ENCODE measurements at places on chromosomes 7 and 10.

DNA sequence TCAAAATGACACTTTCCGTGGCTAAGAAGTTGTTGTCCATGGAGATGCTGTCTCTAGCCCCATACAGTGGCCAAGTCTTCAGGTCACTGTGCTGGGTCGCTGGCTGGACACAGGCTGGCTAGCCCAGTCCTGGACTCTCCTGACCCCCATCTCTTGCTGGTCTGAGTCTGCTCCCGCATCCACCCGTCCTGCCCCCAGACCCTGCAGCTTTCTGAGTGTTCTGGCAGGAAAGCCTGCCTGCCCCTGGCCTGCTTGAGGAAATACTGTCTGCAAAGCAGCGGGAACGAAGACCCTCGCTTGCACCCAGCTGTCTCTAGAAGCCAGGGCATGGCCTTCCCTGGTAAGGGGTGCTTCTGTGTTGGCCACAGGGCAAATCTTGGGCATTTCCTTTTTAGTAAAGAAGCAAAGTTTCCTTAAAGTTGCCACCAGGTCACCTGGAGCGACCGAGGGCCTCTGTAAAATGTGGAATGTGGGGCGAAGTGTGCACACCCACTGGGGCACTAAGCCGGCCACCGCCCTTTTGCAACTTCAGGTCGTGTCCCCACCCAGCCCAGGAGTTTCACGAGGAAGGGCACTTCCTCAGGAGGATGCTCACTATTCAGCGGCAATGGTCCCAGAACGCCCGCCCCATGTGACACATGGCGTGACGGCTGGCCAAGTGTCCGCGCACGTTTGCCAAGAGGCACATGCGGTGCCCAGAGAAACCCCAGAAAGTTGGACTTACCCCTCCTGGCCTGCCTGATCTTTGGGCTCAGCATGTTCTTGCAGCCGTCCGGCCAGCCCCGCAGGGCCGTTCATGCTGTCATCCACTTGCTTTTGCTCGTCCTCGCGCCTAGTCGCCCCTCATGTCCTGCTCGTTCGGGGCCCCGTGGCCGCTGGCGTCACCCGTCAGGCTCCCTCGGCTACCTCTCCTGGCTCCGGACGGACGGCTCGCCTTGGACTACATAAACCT lies 558 bp downstream of the ARHGAP22 start:
- no peak for DNase-seq

GRCh38 chr10:12980102-12980661 lies 21.3 kb downstream of the CCDC3 start:
- DNase-seq: no peak

DNA sequence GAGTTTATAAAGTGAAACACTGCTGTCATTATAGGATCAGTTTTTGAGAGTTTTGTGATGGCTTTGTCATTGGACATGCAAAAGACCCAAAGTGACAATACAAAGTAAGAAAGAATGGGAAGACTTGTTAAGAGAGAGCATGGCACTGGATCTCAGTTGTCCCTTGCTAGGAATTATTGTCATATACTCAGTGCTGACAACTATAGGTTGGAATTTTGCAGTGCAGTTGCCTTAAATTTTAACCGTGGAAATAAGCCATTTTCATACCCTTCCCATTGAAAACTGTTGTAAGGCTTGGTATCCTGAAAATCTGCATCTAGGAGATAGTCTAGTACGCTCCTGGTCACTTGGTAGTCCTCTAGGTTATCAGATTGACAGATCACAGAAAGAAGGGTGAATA lies 1156.7 kb downstream of the GATA3 start:
- no peak for DNase-seq

- no peak for DNase-seq
Observed at GRCh38 chr7:123819001-123819400, 26.0 kb upstream of the HYAL4 start.

GRCh38 chr10:117960345-117960935 lies 86.3 kb downstream of the RAB11FIP2 start:
- DNase-seq: no peak

DNA sequence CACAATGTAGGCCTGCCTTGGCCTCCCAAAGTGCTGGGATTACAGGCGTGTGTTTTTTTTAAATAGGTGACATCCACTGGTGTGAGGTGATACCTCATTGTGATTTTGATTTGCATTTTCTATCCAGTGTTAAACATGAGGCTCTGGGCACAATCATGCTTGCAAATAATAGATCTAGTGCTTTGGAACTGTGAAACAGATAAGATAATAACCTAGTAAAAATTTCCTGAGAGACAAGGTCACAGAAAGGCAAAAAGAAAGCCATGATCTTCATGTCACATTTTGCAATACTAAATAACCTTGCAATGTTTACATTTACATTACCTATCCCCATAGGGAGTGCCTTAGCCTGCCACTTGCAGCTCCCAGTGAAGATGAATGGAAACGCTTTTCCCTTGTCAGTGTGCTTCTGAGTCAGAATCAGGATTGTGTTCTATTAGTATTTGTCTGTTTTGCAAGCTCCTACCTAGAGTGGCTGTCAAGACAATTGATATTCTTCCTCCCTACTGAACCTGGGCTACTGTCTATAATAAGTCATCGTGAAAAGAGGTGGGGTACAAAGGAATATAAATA lies 256.5 kb downstream of the PHTF2 start:
- no peak for DNase-seq

- no peak for DNase-seq
Observed at GRCh38 chr10:16519908-16520861, 1.5 kb downstream of the C1QL3 start.

- DNase-seq: peak; percentile 9
Observed at GRCh38 chr7:88344956-88345832, 38.5 kb upstream of the STEAP4 start.

GRCh38 chr10:93947524-93947923 lies 46.2 kb upstream of the PLCE1 start:
- DNase-seq: no peak

DNA sequence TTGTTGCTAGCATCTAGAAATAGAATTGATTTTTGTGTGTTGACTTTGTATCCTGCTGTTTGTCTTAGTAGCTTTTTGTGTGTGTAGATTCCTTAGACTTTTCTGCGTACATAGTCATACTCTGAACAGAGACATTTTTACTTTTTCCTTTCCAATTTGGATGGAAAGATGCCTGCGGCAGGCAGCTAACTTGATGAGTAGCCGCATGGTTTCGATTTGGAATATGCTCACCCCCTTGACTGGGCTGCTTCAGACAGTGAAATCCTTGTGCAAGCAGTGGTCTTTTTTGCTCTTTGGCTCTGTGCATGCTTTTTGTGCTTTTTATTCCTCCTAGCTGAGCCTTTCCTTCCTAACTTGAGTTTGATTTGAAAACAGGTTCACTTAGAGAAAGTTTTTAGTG lies 71.8 kb downstream of the HHEX start:
- DNase-seq: no peak

- DNase-seq: no peak
Observed at GRCh38 chr10:113007343-113007771, 57.3 kb downstream of the TCF7L2 start.

- DNase-seq: no peak
Observed at GRCh38 chr10:24240041-24240751, 31.3 kb downstream of the KIAA1217 start.

DNA sequence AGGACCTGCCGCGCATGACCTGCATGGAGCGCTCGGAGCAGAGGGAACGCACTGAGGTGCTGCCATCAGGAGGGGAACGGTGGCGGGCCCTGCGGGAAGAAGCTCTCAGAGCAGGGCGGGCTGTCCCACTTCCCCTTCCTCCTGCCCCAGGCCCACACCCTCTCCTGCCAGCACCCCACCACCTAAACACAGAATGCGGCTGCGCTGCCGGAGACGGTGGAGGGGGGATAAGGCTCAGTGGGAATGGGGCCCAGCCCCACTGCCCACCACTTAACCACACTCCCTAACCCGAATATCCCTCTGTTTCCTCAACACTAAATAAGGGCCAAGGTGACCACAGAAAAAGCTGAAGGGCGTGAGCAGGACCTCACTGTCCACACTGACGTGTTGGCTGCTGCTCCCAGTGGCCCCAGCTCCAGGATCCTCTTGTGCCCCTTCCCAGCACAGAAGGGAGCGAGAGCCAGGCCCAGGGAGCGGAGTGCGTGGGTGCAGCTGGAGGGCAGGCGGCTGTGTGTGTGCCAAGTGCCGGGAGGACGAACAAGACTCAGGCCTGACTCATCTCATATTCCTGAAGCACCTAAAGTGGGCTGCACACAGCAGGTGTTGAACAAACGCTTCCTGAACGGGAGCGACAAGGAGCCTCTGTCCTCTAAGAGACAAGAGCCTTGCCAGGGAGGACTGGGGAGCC lies 116.8 kb downstream of the MAD1L1 start:
- DNase-seq: no peak

- DNase-seq: no peak
Observed at GRCh38 chr7:156116514-156117215, 304.4 kb upstream of the SHH start.

GRCh38 chr7:21300692-21301091 lies 127.2 kb upstream of the SP4 start:
- no peak for DNase-seq

DNA sequence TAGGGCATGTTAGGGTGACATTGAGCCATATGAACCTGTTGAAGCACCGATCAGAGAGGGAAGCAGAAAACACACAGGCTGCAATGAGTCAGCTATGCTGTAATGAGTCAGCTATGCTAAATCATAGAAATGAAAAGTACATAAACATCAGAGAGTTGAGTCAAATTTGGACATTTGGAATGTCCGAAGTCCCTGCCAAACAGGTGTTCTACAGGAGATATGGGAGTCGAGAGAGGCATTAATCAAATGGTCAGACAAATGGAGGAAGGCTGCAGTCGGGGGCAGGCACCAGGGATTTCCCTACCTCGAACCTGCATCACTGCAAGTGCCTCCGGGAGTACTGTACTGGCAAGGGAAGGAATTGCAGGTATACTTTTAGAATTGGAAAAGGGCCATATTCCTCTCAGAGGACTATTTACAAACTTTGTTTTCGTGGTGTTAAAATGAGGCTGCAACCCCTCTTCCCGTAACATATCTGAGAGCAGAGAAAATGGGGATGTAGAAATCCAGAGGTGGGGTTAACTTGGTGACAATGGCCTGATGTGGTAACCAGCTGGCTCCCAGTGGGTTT lies 8.8 kb upstream of the ZC3HAV1 start:
- DNase-seq: no peak

DNA sequence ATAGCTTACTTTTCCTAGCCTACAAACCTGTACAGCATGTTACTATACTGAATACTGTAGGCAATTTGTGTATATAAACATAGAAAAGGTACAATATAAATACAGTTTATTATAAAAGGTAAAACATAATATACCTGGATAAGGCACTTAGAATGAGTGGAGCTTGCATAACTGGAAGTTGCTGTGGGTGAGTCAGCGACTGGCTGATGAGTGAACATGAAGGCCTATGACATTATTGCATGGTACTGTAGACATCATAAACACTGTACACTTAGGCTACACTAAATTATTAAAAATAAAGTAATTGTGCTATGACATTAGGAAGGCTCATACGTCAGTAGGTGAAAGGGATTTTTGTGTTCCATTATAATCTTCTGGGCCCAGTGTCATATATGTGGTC lies 228.8 kb downstream of the HDAC9 start:
- no peak for DNase-seq

DNA sequence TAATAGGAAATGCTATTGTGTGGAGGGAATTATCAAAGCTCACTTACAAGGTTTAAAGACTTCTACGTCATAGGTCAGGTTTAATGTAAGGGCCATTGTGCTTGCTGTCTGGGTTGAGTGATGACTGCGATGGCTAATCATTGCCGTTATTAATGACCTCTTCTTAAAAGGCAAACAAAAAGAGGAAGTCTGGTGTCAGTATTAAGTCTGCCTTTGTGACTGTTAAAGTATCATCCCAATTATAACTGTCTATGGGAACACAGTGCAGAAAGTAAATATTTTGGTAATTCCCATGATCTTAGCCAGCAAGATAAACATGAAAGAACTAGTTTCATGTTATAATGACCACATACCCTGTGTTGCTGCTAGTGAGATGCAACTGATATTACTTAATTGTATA lies 382.4 kb downstream of the BBS9 start:
- DNase-seq: no peak

DNA sequence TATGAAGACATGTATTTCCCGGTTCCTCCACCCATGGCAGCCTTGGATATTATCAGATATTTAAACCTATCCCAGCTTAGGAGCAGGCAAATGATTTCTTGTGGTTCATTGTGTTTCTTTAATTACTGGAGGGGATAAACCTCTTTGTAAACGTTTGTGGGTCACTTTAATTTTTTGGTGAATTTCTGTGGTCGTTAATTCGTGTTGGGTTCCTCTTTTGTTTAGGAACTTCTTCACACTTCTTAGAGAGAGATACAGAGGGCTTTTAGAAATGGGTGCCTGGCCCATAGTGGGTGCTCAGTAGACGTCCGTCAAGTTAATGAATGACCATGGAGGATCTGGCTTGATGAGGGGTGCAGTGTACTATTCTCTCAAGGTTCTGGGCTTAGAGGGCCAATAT lies 27.2 kb upstream of the NUB1 start:
- DNase-seq: no peak

DNA sequence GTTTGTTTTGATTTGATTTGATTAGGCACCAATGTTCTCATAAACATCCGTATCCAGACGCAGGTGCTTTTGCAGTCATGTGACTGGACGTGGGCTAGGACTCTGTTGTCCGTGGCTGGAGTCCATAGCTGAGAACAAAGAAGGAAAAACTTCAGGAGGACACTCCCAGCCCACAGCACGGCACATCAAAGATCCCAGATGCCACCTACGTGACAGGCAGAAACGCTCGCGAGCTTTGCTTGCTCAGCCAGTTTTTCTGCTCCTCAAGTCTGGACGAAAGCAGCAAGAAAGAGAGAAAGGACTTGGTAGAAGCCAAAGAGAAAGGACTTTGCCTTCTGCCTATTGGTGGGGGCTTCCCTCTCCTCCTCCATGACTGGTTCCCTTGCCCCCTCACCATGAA lies 6.9 kb upstream of the ZKSCAN1 start:
- DNase-seq: no peak

DNA sequence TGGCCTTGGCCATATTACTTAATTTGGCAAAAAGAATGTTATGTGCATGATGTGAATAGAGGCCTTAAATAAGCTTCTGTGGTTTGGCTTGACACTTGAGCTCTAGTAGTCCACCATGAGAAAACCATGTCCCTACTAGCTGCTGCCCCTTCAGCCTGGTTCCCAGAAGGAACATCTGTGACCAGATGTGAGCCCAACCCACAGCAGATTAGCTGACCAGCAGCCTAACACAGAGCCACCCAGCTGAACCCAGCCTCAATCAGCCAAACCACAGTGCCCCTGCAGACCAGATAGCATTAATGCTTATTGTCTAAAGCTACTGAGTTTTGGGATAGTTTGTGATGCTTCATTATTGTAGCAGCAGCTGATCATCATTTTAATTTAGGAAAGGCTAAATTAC lies 16.6 kb downstream of the JAZF1 start:
- DNase-seq: no peak

DNA sequence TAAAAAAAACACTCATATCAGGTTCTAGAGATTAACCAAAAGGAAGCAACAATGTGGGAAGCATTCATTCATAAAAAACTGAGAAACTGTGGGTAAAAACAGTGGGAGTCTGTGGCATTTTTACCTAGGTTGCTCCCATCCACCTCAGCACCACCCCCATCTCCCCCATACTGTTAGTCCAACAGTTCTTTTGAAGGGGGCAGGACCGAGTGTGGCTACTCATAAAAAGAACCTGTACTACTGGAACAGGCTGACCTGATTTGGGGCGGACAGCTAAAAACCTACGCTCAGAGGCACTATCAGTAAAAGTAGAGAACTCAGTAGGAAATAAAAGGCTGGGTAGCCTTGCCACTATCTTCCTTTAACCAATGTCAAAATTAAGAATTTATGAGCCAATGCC lies 84.5 kb downstream of the DPY19L1 start:
- no peak for DNase-seq

Data from retinal pigment epithelial cell (primary cell).